ENCODE measurements at places on chromosomes 16 and 17. TPM values are rescaled to one million over a fixed set of nuclear protein-coding genes. Genes with fewer than 3 reads are reported as not detected.

DNA sequence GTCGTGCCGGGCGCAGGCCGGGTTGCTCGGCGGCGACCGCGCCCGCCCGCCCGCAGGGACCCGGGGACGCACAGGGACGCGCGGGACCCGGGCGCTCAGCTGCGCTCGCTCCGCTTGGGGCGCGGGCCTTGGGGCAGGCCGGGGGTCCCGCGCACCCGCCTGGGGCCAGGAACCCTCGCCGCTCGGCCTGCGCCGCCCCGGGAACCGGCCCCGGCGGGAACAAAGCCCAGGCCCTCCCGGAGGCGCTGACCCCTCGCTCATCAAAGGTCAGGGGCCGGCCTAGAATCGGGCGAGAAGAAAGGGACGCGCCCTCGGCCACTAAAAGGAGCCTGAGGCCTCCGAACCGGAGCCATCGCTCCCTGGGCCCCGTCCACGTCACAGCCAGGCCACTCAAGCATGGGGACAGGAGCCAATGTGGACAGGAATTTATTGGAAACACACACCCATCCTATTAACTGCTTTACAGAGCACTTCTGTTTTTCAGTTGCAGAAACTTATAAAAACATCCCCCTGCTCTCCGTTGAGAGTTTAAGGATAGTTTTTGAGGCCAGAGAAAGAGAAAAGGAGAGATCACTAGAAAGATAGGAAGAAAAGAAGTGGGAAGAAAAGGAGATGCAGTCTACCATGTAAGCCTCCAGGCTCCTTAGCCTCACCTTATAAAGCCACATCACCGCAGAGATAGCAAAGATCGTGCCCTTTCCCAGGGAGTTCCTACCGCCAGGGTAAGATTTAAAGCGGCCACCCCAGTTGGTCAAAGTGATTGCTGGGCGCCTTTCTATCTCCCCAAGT is 558 bp upstream of the ZFHX3 start:
- H3K4me3 ChIP-seq = peak overlapping the region; percentile 85
- H3K27ac ChIP-seq = peak overlapping the region; percentile 64
- H3K36me3 ChIP-seq = no peaks in the 10 kb centered on the region
- no peaks in the 10 kb centered on the region for H3K27me3 ChIP-seq

DNA sequence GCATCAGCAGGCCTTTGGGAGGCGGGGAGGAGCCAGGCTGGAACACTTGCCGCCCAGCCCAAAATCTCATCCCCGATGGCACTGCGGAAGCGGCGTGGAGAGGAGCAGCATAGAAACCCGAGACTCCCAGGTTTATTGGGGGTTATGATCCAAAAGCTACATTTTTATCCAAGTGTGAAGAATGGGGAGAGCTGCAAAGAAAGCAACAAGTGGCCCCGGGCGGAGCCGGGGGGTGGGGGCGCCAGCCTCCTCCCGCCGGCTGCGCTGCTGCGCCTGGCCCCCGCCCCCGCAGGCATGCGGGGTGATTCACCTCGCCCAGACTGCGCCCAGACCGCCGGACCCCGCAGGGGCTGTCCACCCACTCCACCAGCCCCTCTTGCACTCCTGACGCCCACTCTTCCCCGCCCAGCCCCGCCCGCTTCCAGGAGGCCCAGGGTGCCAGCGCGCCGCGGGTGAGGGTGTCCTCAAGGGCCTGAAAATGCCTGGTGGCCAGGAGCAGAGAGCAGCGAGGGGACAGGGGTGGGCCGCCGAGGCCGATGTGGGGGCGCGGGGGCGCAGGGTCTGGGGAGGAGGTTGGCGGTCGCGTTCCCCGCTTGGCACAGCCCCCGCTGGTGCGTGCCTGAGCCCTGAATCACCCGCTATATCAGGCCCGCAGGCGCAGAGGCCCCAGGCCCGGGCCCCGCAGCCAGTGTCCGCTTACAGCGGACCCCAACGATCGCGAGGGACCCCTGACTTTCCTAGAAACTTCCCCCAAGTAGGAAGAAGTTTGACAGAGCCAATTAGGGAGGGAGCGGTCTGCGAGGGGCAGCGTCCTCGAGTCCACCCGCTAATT is 1.3 kb downstream of the CAVIN1 start:
- H3K4me1 ChIP-seq = peaks cover 6% of the 10 kb centered on the region
- H3K4me3 ChIP-seq = peak overlapping the region; percentile 96
- peak; percentile 73 for DNase-seq

GRCh38 chr17:77915594-77916021 is 42.9 kb upstream of the TNRC6C start:
- H3K27ac ChIP-seq = no peak overlapping the region
- DNase-seq = no peak
- H3K27me3 ChIP-seq = no peaks in the 10 kb centered on the region
- no peaks in the 10 kb centered on the region for H3K4me1 ChIP-seq

GRCh38 chr17:75889454-75889853 is 7.3 kb downstream of the TRIM65 start:
- no peak for DNase-seq
- H3K4me1 ChIP-seq = no peaks in the 10 kb centered on the region
- no peak overlapping the region for H3K4me3 ChIP-seq
- no peaks in the 10 kb centered on the region for H3K36me3 ChIP-seq

DNA sequence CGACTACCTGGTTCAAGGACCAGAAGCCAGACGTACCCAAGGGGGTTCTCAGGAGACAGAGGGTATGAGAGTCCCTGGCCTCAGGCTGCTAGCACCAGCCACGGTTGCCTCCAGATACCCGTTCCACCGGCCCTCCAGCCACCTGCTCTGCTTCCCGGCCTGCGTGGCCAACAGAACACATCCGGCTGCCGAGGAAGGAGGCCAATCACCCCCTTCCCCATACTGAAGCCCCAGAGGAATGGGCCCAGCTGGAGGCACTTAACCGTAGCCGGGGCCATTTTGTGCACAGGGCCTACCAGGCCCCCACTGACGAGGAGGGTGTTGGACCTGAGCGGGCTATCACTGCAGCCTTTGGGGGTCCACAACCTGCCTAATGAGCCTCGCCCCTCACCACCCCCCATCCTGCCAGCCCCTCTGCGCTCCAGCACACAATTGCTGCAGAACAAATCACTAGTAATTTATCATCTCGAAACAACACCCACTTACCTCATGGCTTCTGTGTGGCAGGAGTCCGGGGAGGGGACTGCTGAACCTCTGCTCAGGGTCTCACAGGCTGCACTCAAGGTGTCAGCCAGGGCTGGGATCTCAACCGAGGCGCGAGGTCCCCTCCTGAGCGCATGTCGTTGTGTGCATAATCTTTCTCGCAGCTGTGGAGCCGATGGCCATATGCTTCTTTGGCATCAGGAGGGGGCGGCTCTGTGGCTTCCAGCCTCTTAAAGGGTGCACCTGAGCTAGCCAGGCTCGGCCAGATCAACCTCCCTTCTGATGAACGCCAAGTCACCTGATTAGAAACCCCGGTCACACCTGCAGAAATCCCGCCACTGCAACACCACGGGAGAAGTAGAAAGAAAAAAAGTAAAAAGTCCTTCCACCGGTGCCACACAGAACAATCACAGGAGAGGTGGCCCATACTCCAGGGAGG is 10.1 kb upstream of the KREMEN2 start:
- H3K4me3 ChIP-seq = no peak overlapping the region
- H3K27ac ChIP-seq = no peak overlapping the region
- DNase-seq = no peak
- H3K36me3 ChIP-seq = no peaks in the 10 kb centered on the region
- no peaks in the 10 kb centered on the region for H3K4me1 ChIP-seq
- no peaks in the 10 kb centered on the region for H3K27me3 ChIP-seq

- no peaks in the 10 kb centered on the region for H3K4me1 ChIP-seq
- no peaks in the 10 kb centered on the region for H3K27me3 ChIP-seq
- no peak overlapping the region for H3K27ac ChIP-seq
- no peak overlapping the region for H3K4me3 ChIP-seq
- no peak for DNase-seq
Observed at GRCh38 chr17:39555368-39555767, 52.4 kb downstream of the NEUROD2 start.

DNA sequence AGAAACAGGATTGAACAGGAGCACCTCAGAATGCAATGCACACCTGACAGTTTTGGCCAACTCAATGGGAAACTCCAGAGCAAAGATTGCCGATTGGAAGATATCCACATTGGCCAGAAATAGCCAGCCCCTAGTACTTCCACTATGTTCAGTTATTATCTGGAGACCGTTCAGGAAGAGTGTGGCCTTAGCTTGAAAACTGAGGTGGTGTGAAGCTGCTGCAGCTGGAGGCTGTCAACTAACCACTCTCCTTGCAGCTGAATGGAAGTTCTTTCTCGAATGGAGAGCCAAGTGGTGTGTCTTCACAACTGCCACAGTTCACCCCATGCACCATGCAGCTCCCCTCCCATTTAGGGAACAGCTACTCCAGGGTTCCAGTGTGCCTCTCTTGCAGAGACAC is 61.9 kb upstream of the DHX40 start:
- H3K4me3 ChIP-seq = no peak overlapping the region
- no peak overlapping the region for H3K27ac ChIP-seq
- H3K4me1 ChIP-seq = no peaks in the 10 kb centered on the region
- H3K27me3 ChIP-seq = no peaks in the 10 kb centered on the region

- no peak overlapping the region for H3K27ac ChIP-seq
- DNase-seq = no peak
- no peaks in the 10 kb centered on the region for H3K27me3 ChIP-seq
- no peaks in the 10 kb centered on the region for H3K4me1 ChIP-seq
Observed at GRCh38 chr16:4142268-4142667, 26.0 kb upstream of the ADCY9 start.

GRCh38 chr16:85508993-85509392 is 104.1 kb upstream of the GSE1 start:
- no peak overlapping the region for H3K27ac ChIP-seq
- no peak overlapping the region for H3K4me3 ChIP-seq
- H3K4me1 ChIP-seq = peaks cover 13% of the 10 kb centered on the region

DNA sequence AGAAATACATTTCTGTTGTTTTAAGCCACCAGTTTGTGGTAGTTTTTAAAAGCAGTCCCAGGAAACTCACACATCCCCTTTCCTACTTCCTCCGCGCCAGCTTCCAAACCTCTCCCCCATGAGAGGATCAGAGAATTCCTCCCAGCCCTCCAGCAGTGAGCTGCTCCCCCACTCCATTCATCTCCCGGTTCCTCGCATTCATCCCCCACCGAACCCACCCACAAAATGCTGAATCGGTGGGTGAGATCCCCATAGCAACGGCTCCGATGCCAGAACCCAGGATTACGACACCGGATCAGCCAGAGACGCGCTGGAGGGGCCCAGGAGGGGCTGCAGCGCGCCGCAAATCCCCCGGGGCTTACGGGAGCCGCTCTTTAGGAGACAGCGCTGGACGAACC is 251.4 kb upstream of the RPL38 start:
- H3K4me1 ChIP-seq = peaks cover 2% of the 10 kb centered on the region
- H3K27me3 ChIP-seq = no peaks in the 10 kb centered on the region
- no peak overlapping the region for H3K27ac ChIP-seq
- DNase-seq = no peak

DNA sequence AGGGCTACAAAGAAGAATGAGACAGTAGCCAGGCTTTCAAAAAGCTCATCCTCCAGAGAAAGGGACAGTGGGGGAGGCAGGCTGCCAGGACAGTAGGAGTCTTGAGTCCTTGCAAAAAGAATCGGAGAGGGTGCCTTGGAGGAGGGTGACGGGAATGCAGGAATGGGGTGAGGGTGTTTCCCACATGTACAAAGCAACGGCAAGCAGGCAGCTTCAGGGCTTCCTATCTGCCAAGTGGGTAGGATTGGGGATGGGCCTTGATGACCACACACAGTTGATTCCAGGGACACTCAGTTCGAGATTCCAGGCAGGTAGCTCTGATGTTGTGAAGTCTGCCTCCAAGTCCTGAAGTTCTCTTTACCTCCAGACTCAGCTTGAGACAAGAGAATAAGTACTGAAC is 54.4 kb downstream of the C17orf67 start:
- no peaks in the 10 kb centered on the region for H3K36me3 ChIP-seq
- no peak overlapping the region for H3K4me3 ChIP-seq
- H3K27ac ChIP-seq = no peak overlapping the region
- no peaks in the 10 kb centered on the region for H3K27me3 ChIP-seq

DNA sequence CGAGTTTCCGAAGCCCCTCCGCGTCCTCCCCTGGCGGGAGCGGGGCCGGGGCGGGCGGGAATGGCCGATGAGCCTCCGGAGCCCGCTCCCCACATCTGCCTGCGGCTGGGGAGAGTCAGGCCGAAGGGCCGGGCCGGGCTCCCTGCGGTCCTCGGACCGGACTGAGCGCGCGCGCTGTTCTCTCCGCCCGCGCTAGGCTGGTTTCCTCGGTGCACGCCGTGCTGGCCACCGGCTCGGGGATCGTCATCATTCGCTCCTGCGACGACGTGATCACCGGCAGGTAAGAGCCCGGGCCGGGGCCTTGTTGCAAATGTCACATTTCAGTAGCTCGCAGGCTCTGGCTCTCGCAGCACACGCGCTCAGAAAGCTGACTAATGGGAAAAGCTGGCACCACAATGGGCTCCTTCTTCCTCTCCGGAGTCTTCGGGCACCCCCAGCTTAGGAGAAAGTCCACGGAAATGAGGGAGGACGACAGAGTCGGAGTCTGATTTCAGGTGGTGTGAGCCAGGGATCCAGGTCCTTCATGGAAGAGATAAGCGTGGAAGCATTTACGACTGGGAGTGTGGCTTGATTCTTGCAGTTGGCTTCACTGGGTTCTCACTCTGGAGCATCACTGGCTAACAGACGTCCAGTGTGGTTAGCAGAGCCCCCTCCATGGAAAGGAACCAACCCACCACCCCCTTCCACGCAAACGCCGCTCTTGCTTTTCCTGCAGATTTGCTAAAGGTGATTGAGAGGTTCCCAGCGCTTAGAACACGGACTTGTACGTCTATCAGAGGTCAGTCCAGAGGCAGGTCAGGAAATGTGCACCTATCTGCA is 715 bp downstream of the TLCD3A start:
- peak overlapping the region; percentile 67 for H3K27ac ChIP-seq
- H3K36me3 ChIP-seq = no peaks in the 10 kb centered on the region
- no peak for DNase-seq
- peaks cover 2% of the 10 kb centered on the region for H3K4me1 ChIP-seq
- peak overlapping the region; percentile 84 for H3K4me3 ChIP-seq

- H3K36me3 ChIP-seq = no peaks in the 10 kb centered on the region
- H3K4me1 ChIP-seq = no peaks in the 10 kb centered on the region
- H3K4me3 ChIP-seq = no peak overlapping the region
- H3K27ac ChIP-seq = no peak overlapping the region
Observed at GRCh38 chr16:28003923-28004322, 59.6 kb downstream of the GSG1L start.

DNA sequence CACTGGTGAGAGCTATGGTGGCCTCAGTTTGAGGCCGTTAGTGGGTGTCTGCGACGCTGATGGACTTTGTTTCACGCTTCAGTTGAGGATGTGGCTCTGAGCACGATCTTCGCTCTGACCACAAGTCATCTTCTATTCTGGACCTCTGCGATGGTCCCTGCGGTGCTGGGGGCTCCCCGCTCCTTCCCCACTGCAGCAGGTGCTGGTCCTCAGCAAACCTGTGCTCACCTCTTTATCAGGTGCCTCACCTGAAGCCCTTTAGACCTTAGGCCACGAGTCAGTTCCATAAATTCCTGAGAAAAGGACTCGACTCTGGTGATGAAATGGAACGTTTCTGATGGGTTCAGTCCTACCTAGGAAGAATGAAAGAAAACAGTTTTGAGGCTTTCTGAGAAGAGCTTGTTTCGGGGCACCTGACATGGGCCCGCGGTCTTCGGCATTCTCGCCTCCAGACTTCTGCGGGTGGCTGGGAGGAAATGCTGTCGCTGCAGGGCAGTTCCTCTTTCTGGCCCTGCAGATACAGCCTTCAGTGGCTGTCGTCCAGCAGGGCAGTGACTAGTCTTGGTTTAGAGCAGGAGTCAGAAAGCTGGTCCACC is 4.7 kb downstream of the KCTD5 start:
- DNase-seq = no peak
- peaks cover 4% of the 10 kb centered on the region for H3K4me1 ChIP-seq
- H3K4me3 ChIP-seq = no peak overlapping the region
- no peaks in the 10 kb centered on the region for H3K36me3 ChIP-seq
- no peaks in the 10 kb centered on the region for H3K27me3 ChIP-seq
- H3K27ac ChIP-seq = no peak overlapping the region

The KRTAP9-8 gene
- not detected for total RNA-seq

The MEFV gene
- total RNA-seq = 0.48 TPM

The ABI3 gene
- 5.8 TPM for total RNA-seq

The CASKIN2 gene
- total RNA-seq = 9.1 TPM

Data from ovary (tissue), 10 donors.